ENCODE measurements at places on chromosomes 2 and 18.

DNA sequence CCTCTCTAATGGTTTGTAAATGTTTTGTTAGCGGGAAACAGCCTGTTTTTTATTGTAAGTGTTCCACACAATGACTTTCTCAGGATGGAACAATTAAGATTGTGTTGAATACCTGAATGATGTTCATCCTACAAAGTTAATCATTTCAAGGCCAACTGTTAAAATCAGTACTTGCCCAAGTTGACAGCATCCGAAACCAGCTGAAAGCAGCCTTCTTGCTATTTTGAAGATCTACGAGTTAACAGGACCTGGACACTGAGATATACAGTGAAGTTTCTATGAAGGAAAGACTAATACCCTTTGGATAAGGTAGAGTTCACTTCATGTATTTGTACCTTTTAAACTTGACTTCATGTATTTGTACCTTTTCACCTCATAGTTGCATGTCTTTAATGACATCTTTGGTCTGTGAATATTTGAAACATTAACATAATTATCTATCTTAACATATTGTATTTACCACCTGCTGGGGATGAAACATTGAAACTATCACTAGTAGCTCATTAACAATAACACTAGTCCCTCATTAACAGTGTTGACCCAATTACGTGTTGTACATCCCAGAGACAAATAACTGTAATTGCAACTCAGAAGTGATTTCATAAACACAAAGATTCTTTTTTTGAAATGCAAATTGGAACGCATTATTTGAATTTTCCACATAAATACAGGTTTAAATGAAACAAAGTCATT lies 556.0 kb upstream of the MEX3C start:
- no peak for DNase-seq

DNA sequence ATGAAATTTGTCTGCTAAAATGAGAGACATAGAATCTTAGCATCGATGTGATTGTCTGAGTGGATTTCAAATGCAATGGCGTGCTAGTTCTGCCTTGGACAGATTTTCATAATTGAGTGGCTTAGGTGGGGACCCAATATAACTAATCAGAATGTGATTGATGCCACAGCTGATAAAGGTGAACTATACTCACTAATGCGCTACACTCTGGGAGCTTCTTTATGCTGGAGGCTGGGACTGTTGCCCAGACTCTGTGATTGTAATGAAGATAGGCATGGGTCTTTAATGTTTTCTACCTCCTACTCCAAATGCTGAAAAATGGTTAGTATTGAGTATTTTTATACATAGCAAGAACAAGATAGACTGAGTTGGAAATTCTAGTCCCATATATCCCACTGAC lies 339.5 kb upstream of the SLC39A10 start:
- no peak for DNase-seq

- no peak for DNase-seq
These were observed 20.8 kb upstream of the GCG start for GRCh38 chr2:162172802-162173370.

DNA sequence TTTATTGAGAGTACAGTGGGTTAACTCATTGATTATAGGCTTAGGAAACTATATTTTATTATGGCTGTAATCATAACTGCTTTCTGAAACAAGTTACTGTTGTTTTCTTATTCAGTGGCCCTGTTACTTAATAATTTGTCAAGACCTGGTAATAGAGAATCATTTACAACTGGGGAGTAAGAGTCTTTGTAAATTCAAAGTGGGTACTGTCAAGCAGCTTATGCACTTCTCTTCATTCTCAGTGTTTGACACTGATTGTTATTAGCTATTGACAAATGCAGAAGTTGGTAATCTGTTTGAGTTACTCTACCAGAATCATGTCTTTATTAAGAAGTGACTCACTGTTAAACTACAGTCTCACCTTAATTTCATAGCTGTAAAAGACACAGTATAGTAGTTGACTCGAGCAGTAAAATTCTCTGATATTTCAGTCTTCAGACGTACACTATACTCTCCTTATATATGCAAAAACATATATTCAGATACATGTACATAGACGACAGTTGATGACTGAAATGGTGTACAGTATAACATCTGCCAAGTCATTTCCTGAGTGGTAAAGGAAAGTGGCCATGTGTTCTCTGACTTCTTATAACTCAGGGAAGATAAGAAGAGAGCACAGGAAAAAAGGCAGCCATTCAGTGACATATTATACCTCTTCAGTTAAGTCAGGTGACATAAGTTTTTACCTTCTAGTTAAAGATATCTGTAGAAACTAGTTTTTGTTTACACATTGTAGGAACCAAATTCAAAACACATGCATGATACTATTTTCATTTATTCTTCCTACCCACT lies 36.0 kb upstream of the TTC27 start:
- DNase-seq: no peak

DNA sequence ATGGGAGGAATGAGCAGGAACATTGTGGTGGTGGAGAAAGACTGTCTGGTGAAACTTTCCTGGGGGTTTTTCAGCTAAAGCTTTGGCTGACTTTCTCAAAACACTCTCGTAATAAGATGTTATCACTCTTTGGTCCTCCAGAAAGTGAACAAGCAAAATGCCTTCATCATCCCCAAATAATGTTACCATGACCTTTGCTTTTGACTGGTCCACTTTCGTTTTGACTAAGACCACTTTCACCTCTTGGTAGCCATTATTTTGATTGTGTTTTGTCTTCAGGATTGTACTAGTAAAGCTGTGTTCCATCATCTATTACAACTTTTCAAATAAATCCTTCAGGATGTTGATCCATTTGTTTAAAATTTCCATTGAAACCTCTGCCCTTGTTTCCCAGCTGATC lies 103.2 kb downstream of the AKAIN1 start:
- no peak for DNase-seq

GRCh38 chr18:1797235-1797634 lies 774.1 kb downstream of the METTL4 start:
- no peak for DNase-seq

- DNase-seq: no peak
These were observed 70.0 kb downstream of the TWSG1 start for GRCh38 chr18:9404565-9405060.

Data from NCI-H1092 (cell line).